Activated CD8-positive, alpha-beta T cell treated with anti-CD3 and anti-CD28 coated beads for 36 hours (primary cell): ENCODE measurements at places on chromosomes 2 and 18. TPM values are rescaled to one million over a fixed set of nuclear protein-coding genes. Genes with fewer than 3 reads are reported as not detected.

ZNF892 gene
- total RNA-seq, result 2.9 TPM

DNA sequence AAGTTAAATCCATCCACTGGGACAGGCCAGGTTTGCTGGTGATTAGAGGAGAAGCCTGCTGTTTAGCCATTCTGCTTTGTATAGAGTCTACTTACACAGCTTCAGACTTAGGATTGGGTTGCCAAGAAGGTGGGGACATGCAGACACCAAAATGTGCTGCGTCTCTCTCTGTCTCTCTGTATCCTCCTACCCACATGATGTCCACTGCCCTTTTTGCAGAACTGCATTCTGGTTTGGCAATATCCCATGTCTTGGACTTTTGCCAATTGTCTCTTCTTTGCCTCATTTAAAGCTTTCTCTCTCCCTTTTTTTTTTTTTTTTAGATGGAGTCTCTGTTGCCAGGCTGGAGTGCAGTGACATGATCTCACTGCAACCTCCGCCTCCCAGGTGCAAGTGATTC is 261.1 kb upstream of the FN1 start:
- no peak overlapping the region for H3K4me3 ChIP-seq
- H3K36me3 ChIP-seq, result no peaks in the 10 kb centered on the region
- no peaks in the 10 kb centered on the region for H3K4me1 ChIP-seq
- no peak for DNase-seq

DNA sequence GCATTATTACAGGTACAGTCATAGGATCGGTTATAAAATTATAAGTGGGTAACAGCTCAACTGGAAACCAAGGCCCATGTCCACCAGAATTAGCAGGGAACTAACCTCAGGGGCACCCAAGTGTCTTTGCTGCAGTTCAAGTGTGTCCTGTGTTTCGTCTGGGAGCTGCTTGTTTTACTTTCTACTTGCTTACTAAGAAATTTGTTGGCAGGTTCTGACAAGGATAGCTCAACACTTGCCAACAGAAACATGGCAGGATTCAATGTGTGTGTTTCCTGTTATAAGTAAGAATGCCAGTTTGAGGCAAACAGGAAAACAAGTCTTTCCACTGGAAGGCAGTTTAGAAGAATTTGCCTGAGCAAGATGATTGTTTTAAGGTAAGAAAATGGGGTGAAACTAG is 104.5 kb downstream of the EPHA4 start:
- H3K4me1 ChIP-seq, result peaks cover 24% of the 10 kb centered on the region
- DNase-seq, result no peak
- H3K27me3 ChIP-seq, result no peaks in the 10 kb centered on the region

- H3K36me3 ChIP-seq, result peaks cover 40% of the 10 kb centered on the region
- no peak overlapping the region for H3K4me3 ChIP-seq
- peak overlapping the region; percentile 4 for H3K27ac ChIP-seq
- H3K27me3 ChIP-seq, result no peaks in the 10 kb centered on the region
- peaks cover 29% of the 10 kb centered on the region for H3K4me1 ChIP-seq
Observed at GRCh38 chr2:11764359-11764758, 17.9 kb downstream of the LPIN1 start.

ARHGAP28 gene
- total RNA-seq, result not detected

DNA sequence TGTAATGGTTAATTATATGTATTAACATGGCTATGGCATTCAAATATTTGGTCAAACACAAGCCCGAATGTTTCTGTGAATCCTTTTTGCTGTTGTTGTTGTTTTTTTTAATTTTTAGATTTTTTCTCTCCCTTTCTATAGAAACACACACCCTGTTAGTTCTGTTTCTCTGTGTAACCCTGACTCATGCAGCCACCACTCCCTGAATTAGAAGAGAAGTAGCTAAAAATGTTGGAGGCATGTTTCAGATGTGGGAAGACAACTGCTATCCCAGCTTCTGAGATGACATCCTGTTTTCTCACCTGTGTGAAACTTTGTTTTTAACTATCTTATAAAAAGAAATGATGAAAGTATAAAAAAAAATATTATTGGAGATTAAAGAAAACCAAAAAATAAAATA is 219.6 kb upstream of the RGPD4 start:
- DNase-seq, result no peak
- no peak overlapping the region for H3K27ac ChIP-seq
- H3K4me3 ChIP-seq, result no peak overlapping the region
- no peaks in the 10 kb centered on the region for H3K27me3 ChIP-seq
- no peaks in the 10 kb centered on the region for H3K4me1 ChIP-seq
- H3K36me3 ChIP-seq, result no peaks in the 10 kb centered on the region

PRKCE gene
- total RNA-seq, result 11.5 TPM

RABL2A gene
- total RNA-seq, result 11.8 TPM

LIPG gene
- 0.18 TPM for total RNA-seq

DNA sequence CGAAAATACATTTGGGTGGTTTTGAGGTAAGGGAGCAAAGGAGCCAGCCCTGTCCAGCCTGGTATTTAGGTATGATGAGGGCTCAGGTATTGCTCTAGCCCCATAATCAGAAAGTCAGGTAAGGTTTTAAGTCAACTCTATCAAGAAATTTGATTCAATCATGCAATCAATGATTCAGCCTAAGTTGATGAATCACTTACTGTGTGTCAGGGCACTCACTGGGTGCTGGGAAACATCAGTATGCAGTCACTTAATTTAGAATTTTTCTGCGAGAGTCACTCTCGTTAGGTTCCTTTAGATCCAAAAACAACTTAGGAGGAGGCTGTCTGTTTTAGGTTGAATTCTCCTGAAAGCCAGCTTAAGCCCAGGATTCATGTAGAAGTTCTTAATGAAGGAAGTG is 17.7 kb upstream of the SERPINB2 start:
- H3K27me3 ChIP-seq, result peaks cover 8% of the 10 kb centered on the region
- H3K36me3 ChIP-seq, result no peaks in the 10 kb centered on the region
- no peaks in the 10 kb centered on the region for H3K4me1 ChIP-seq
- H3K4me3 ChIP-seq, result no peak overlapping the region
- no peak for DNase-seq
